GM12864 (cell line): ENCODE measurements at places on chromosomes 5 and 9.

GRCh38 chr9:17453751-17454150 lies 125.1 kb upstream of the SH3GL2 start:
- no peak for DNase-seq

- no peak for DNase-seq
Observed at GRCh38 chr9:38389313-38389712, 3.2 kb upstream of the ALDH1B1 start.

- peak; percentile 61 for DNase-seq
Observed at GRCh38 chr5:123549256-123549904, 37.4 kb downstream of the CSNK1G3 start.

DNA sequence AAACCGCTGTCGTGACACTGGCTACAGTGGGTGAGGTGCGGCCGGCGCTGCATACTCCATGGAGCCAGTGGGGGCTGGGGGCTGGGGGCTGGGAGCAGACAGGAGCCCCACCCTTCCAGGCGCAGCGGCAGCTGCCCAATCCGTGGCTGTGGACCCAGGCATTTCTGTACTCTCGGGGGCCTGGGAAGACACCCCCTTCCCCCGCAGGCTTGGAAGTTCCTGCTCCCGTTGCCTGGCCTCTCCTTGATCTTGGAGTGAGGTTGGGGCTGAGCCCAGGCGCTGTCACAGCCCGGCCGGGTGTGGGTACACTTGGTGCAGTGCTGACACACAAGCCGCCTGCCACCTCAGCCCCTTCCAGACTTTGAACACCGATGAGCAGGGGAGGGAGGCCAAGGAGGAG lies 27.7 kb upstream of the GGTA1 start:
- DNase-seq: no peak

DNA sequence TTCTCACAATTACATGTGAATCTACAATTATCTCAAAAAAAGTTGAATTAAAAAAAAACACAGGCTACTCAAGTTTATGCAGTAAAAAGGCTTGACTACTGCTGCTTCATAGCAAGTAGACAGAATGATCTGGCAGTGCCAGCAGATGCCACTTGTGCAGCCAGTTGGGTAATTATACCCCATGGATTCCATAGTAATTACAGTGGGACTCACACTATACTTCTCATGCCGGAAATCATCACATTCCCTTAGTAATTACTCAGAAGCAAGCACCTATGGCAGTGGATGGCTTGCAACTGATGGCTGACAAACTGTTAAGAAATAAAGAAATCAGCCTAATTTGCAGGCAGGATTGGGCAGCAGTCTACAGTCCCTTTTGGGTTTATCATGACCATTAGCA lies 463.2 kb upstream of the KLF4 start:
- no peak for DNase-seq

DNA sequence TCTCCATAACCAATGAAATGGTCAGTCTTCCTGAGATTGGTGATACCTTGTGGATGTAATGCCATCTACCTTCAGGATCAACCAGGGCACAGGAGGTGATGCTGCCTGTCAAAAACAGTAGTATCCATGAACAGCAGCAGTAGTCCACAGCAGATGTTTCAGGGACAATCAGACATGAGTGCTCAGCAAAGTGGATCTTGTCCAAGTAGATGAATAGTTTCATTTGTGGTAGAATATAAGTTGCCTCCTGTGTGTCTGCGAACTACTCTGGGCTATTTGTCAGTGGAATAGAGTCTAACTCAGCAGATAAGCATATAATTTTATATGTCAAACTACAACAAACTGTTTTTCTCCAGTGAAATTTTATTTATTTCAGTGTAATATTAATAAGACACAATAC lies 1860.1 kb upstream of the ACO1 start:
- DNase-seq: no peak
